Activated T-cell treated with anti-CD3 and anti-CD28 coated beads, Interleukin-2, amount 50 U/mL, for 4 hours (primary cell): ENCODE measurements at places on chromosomes 5 and 9. TPM values are rescaled to one million over a fixed set of nuclear protein-coding genes. Genes with fewer than 3 reads are reported as not detected.

Gene ALDOB
- total RNA-seq: 0.89 TPM

Gene HTR1A
- total RNA-seq: not detected

GRCh38 chr5:150057511-150057910 lies 28.8 kb downstream of the CSF1R start:
- no peak for DNase-seq

- no peak for DNase-seq
Observed at GRCh38 chr5:149452665-149453617, 73.8 kb upstream of the IL17B start.

DNA sequence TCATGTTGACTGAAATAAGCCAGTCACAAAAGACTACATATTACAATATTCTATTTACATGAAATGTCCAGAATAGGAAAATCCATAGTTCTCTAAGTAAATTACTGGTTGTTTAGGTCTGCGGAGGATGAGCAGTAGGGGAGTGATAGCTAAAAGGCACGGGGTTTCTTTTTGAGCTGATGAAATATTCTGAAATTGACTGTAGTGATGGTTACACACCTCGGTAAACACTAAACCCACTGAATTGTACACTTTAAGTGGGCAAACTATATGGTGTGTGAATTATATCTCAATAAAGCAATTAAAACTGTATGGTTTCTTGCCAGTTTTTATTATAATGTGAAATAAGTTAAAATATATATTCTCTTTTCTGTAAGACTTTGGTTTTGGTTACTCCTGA lies 77.7 kb upstream of the TMED7 start:
- no peak for DNase-seq
